ENCODE measurements at places on chromosomes 1 and 21. TPM values are rescaled to one million over a fixed set of nuclear protein-coding genes. Genes with fewer than 3 reads are reported as not detected.

Gene TRPM2
- total RNA-seq, result 3.1 TPM

Gene FLAD1
- 39.1 TPM for total RNA-seq

Gene BMP8A
- 0.35 TPM for total RNA-seq

Gene SLC45A3
- 0.74 TPM for total RNA-seq

Gene AADACL4
- total RNA-seq, result not detected

Gene AQP10
- 0.81 TPM for total RNA-seq

Gene SH2D5
- not detected for total RNA-seq

GRCh38 chr21:31278511-31279130 is 65.4 kb downstream of the TIAM1 start:
- H3K36me3 ChIP-seq, result no peaks in the 10 kb centered on the region
- H3K4me1 ChIP-seq, result peaks cover 7% of the 10 kb centered on the region
- DNase-seq, result no peak
- no peak overlapping the region for H3K27ac ChIP-seq

- DNase-seq, result no peak
- peaks cover 83% of the 10 kb centered on the region for H3K4me1 ChIP-seq
- H3K27me3 ChIP-seq, result no peaks in the 10 kb centered on the region
- H3K4me3 ChIP-seq, result no peak overlapping the region
Observed at GRCh38 chr1:18937539-18937938, 18.9 kb downstream of the IFFO2 start.

DNA sequence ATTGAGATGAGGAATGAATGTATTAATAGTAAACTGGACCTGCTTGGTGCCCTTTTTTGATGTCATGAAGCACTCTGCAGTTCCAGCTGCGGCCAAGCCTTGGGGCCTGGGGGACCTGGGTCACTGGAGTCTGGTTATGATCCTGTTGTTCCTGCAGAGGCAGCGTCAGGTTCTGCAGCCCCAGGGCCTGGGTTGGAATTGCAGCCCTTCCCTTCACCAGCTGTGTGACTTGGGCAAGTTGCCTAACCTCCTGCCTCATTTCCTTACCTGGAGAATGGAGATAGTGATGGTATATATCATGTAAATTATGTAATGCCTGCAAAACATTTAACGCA is 9.1 kb upstream of the ATP5PO start:
- no peak overlapping the region for H3K4me3 ChIP-seq
- H3K27me3 ChIP-seq, result no peaks in the 10 kb centered on the region
- H3K4me1 ChIP-seq, result peaks cover 8% of the 10 kb centered on the region
- H3K27ac ChIP-seq, result peak overlapping the region; percentile 49

DNA sequence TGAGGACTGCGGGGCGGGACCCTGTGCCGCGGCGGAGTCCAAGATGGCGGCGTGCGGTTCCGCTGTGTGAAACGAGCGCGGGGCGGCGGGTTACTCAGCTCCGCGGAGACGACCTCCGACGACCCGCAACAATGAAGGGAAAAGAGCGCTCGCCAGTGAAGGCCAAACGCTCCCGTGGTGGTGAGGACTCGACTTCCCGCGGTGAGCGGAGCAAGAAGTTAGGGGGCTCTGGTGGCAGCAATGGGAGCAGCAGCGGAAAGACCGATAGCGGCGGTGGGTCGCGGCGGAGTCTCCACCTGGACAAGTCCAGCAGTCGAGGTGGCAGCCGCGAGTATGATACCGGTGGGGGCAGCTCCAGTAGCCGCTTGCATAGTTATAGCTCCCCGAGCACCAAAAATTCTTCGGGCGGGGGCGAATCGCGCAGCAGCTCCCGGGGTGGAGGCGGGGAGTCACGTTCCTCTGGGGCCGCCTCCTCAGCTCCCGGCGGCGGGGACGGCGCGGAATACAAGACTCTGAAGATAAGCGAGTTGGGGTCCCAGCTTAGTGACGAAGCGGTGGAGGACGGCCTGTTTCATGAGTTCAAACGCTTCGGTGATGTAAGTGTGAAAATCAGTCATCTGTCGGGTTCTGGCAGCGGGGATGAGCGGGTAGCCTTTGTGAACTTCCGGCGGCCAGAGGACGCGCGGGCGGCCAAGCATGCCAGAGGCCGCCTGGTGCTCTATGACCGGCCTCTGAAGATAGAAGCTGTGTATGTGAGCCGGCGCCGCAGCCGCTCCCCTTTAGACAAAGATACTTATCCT is 430 bp downstream of the RBM15 start:
- peak; percentile 57 for DNase-seq
- peaks cover 31% of the 10 kb centered on the region for H3K36me3 ChIP-seq
- peak overlapping the region; percentile 99 for H3K27ac ChIP-seq

GRCh38 chr1:234722904-234723720 is 113.1 kb upstream of the IRF2BP2 start:
- no peaks in the 10 kb centered on the region for H3K36me3 ChIP-seq
- H3K27me3 ChIP-seq, result no peaks in the 10 kb centered on the region
- peak overlapping the region; percentile 93 for H3K27ac ChIP-seq
- peak overlapping the region; percentile 56 for H3K4me3 ChIP-seq
- no peak for DNase-seq
- peaks cover 40% of the 10 kb centered on the region for H3K4me1 ChIP-seq

- no peak overlapping the region for H3K27ac ChIP-seq
- no peaks in the 10 kb centered on the region for H3K4me1 ChIP-seq
- no peaks in the 10 kb centered on the region for H3K27me3 ChIP-seq
- no peak overlapping the region for H3K4me3 ChIP-seq
Observed at GRCh38 chr1:242634732-242635131, 110.2 kb upstream of the PLD5 start.

DNA sequence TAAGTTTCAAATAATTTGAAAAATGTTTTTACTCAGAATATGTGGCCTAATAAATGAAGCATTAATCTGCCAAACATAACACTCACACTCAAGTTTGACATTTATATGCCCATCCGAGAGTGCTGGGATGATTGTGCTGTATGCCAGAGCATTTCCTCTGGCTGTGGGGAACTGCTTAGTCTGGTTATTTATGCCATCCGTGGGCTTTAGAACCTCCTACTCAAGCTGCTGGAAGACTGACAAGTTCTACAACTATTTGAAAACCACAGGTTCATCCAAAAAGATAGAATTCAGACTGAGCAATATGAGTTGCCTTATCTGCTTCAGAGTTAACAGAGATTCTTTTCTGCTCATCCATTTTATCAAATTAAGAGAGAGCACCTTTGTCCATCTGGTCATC is 25.9 kb downstream of the PCNX2 start:
- H3K4me1 ChIP-seq, result no peaks in the 10 kb centered on the region
- DNase-seq, result no peak
- H3K36me3 ChIP-seq, result peaks cover 6% of the 10 kb centered on the region
- no peaks in the 10 kb centered on the region for H3K27me3 ChIP-seq
- no peak overlapping the region for H3K27ac ChIP-seq

- no peak overlapping the region for H3K27ac ChIP-seq
- DNase-seq, result no peak
- no peaks in the 10 kb centered on the region for H3K4me1 ChIP-seq
- peaks cover 14% of the 10 kb centered on the region for H3K27me3 ChIP-seq
Observed at GRCh38 chr21:45011911-45012661, 62.3 kb upstream of the ADARB1 start.

DNA sequence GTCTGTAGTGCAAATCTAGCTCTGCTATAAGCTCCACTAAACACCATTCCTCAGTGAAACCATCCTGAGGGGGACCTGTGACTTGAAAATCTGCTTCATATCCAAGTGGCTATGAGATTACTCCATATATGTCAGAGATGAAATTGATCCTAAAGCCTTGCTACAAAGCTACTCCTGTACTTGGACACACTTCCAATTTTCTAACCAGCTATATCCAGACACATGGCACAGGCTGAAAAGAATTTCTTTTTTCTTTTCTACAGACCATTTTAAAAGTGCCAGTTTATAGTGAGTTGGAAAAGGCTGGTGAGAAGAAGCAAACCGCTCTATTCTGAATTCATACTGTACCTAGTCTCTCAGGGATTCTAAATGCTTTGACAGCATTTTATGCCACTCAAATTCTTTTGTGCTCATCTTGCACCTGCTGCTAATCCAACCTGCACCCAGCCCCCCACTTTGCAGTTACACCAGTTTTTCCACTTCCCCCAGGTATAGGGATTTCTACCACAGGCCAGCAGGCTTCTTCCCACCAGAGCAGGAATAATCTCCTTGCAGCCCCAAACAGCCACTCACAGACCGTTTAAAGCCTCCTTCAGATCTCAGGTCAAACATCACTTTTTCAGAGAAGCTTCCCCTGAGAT is 112.5 kb downstream of the RERE start:
- peaks cover 33% of the 10 kb centered on the region for H3K4me1 ChIP-seq
- DNase-seq, result no peak
- H3K36me3 ChIP-seq, result no peaks in the 10 kb centered on the region
- peaks cover 23% of the 10 kb centered on the region for H3K27me3 ChIP-seq
- H3K4me3 ChIP-seq, result no peak overlapping the region
- no peak overlapping the region for H3K27ac ChIP-seq

Measured in CD4-positive, CD25-positive, alpha-beta regulatory T cell (primary cell).